Peyer's patch (tissue), 4 donors: ENCODE measurements at places on chromosomes 13 and 19.

DNA sequence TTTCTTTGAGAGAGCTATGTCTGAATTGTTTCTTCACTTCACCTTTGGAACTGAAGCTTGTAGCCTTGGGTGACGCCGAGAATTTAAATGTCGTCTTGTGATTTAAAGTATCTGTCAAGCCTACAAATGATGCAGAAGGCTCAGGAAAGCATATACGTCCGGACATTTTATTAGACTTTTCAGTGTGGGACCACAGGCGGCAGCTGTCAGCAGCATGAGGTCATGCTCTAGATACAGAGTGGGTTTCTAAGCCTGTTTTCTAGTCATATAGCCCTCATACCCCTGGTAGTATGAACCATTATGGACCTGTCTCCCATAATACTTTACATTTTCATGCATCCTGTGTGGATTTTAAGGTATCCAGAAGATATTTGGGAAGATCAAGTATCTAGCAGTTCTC lies 212.3 kb downstream of the ATP8A2 start:
- DNase-seq, result no peak

DNA sequence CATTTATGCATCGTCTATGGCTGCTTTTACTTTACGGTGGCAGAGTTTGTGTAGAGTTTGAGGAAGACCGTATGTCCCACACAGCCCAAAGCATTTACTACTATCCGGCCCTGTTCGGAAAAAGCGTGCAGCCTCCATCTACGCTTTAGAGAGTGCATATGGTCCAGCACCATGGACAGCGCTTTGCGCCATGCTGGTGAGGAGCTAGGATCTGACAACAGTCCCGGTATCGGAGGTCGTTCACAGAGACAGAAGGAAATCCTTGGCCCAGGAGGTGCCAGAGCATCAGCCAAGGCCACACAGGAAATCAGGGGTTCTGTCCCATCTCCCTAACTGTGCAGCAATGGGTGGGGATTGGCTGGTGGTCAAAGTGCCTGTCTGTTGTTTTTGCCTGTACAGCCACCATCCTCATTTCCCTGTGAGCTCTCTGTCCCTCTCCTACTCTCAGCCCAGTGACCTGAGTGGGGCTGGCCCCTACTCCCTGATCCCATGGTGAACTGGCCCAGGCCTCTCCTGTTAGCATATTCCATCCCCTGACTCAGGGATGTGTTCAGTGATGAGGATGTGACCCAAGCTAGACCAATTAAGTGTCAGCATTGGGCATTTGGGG lies 16.2 kb upstream of the PRODH2 start:
- no peak for DNase-seq

- peak; percentile 19 for DNase-seq
Observed at GRCh38 chr13:114000151-114001040, 26.5 kb upstream of the C13orf46 start.

DNA sequence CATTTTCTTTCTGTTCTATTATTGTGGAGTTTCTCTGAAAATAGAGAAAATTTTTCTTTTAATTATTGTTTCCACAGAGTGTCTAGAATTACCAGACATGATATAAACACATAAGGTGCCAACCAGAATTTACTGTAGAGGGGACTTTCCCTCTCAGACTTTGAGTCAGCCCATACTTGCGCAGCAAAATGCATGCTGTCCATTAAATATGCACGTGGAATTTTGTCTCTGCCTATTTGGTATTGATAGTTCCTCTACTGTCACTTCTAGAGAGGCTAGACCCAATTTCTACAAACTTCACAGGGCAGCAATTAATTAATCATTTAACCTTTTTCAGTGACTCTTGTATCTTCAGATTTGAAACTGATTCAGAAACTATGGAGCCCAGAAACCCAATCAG lies 8.9 kb downstream of the ZNF93 start:
- no peak for DNase-seq

GRCh38 chr13:74406420-74406819 lies 272.2 kb upstream of the KLF12 start:
- DNase-seq, result no peak

- no peak for DNase-seq
Observed at GRCh38 chr19:30056580-30056979, 114.5 kb downstream of the URI1 start.

GRCh38 chr13:108270442-108270841 lies 924 bp downstream of the TNFSF13B start:
- no peak for DNase-seq

GRCh38 chr13:110916301-110917142 lies 1.7 kb upstream of the ANKRD10 start:
- DNase-seq, result no peak
